NCI-H526 (cell line): ENCODE measurements at places on chromosomes 1 and 21.
A peak's percentile ranks its signal among the peaks of the same experiment; 100 is the strongest.

DNA sequence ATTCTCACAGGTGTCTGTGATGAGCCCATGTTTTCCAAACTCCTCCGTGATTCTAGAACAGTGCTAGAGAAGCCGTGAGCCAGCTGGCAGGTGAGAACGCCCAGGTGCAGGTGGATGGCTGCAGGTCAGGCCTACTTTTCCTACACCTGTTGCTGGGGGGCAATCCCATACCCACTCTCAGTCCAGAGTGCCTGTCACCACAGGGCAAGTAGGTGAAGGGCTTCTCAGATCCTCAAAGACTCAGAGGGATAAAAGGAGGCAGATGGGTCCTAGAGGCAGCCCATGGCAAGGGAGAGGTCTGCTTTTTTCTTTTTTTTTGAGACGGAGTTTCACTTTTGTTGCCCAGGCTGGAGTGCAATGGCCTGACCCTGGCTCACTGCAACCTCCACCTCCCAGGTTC is 50.7 kb upstream of the H6PD start:
- no peak for DNase-seq

DNA sequence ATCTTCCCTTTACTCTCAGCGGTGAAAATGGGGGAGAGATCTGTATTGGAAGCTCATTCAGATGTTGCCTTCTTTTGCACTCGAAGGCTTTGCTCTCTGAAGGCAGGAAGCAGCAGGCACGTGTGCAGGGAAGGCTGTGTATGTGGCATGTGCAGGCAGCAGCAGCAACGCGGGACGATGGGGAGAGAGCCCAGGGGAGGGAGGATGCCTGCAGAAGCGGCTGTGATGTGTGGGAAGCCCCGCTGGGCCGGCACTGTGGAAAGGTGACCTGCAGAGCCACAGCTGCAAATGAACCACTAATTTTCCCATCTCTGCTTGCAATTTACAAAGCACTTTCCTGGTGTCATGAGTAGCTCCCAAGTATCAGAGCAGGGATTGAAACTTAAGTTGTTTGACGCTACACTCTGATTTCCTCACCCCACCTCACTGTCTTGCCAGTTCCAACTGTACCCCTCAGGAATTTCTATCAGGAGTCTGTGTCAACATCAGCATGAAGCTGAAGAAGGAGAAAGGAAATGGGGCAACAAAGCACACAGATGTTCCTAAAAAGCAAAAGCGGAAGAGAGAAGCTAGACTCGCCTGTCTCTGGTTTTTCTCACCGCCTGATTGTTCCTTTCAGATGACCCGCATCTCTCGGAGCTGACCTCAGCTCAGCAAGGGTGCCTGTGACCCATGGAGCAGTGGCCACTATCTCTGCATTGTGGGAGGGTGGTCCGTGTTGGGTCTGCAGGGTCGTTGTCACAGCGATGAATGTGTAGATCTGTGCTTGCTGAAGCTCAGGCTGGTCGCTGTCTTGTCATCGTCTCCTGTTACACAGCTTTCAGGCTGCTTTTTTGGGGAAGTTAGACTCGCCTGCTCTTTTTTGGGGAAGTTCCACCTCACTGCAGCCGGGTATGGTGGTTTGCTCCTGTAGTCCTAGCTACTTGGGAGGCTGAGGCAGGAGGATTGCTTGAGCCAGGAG is 156.1 kb downstream of the KIF26B start:
- DNase-seq: no peak

- DNase-seq: no peak
These were observed 8.5 kb downstream of the CYP4B1 start for GRCh38 chr1:46807046-46807972.

DNA sequence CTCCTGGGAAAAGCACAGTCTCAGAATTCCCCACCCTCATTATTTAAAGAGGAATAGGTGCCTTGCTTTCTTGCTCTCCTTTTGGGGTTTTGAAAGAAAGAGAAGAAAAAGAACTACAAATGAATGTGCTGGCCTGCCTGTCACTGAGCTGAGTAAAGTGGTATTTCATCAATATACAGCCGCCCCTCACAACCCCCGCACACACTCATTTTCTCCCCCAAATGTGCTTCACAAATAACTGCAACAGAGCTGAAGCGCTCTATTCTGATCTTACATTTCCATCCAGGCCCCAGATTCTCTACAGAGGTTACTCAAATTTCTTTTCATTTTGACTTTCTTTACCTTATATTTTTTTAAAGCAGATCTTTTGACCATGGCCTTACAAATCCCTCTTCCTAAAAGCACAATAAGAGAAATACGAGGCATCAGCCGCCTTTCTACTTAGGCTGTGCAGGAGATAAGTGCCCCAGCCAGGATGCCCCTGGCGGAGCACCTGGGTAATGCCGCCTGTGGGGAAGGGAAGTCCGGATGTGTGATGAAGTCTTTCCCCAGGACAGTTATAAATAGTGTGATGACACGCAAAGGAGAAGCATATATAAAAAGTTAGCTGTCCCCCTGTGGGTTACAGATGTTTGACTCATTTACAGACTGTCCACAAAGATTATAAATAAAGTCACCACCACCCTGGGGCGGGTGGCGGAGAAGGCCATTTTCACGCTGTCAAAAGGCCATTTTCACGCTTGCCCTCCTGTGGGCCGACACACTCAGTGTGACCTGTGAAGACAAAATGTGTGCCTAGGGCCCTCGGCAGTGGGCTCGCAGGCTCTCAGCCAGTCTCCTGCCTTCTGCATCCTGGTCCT is 6.5 kb downstream of the KCNN3 start:
- peak; percentile 95 for DNase-seq

DNA sequence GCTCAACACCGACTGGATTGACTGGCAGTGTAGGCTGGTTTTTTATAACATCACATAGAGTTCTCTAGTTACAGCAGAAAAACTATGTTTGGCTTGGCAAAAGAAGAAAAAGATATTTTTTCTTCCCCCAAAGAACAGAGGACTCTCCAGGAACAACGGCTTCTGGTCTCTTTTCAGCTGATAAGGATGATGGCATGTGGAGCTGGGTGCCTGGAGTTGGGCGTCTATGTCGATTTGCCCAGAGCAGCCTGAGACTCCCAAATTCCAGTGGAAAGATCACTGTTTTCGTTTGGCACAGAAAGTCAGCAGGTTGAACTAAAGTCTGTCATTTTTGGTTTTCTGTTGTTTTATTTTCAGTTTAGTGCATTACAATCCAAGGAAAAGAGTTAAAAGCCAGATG is 91.1 kb downstream of the SMYD2 start:
- no peak for DNase-seq

GRCh38 chr21:35367553-35367952 is 318.5 kb upstream of the RUNX1 start:
- DNase-seq: peak; percentile 28

GRCh38 chr1:205012391-205013140 is 30.4 kb upstream of the CNTN2 start:
- no peak for DNase-seq

GRCh38 chr1:228687587-228687986 is 47.7 kb upstream of the RHOU start:
- no peak for DNase-seq

DNA sequence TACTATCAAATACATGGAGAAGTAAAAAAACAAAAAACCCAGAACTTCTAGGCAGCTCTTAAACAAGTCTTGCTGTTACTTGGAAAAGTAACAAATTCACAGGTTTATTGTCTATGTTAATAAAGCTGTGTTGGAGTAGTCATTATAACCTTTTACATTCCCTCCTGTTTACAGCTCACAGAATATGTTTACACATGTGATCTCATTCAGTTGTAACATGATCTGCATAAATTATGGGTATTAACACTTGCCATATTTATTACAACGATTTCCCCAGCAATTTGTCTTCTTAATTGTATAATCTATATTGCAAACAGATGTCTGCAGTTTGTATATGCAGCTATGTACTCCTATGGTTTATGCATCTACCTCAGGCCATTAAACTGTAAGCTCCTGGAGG is 28.6 kb downstream of the ERG start:
- no peak for DNase-seq

DNA sequence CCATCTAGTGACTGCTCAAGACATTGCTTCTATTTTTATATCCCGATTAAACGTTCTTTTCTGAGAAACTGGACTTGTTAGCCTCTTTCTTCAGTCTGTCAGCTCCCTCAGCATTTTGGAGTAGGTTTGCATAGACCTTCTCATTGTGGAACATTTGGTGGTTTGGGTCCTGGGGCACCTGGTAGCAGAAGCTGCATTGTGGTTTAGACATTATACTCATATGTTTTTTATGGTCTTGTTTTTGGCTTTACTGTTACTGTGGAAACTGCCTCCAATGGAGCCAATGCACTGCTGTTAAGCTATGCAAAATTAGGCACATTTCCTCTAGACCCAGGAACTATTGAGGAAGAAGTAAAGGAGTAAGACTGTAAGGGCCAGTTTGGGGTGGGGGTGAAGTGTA is 36.7 kb upstream of the LRRC8B start:
- DNase-seq: no peak

DNA sequence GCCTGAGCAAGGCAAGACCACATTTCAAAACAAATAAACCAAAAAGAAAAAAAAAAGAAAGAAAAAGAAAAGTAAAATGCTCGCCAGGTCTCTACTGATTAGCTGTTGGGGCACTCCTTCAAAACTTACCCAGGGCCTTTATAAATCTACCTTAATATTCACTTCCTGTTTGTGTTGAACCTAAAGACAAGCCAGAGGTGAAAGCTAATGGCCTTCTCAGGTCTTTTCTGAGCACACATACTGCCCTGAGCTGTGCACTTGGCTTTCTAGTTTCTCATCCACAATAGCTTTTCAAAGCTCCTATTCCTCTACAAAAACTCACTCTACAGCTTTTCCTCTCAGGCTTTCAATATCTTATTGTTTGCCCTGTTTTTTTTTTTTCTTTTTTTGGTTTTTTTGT is 50.5 kb downstream of the RNF115 start:
- no peak for DNase-seq

DNA sequence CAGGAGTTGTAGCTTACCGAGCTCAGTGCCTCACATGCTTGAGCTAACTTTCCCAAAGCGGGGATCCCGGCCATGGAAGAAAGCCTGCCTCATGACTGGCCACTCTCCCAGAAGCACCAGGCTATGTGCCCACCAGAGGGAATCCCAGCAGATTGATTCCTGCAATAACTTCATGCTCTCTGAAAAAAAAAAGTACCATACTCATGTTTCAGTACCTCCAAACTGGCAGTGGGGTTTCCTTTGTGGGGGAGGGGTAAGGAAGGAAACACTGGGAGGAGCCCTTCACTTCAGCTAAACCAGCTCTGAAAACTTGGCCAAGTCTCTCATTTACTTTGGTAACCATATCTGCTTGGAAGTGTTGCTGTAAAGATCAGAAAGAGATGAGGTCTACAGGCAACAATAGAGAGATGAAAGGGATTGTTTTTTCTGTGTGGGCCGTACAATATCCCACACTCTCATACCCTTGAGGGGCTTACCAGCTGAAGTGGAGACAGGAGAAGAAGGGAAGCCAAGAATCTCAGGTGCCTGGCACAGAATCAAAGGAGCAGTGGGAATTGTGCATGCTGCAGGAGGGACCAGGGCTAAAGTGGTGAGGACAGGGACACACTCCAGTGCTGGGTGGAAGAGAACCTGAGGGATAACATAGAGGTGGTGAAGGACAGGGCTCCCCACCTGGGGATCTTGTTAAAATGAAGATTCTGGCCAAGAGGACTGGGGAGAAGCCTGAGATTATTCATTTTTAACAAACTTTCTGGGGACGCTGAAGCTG is 42.4 kb upstream of the TACSTD2 start:
- DNase-seq: no peak

GRCh38 chr1:17949511-17949910 is 158.1 kb upstream of the IGSF21 start:
- no peak for DNase-seq

DNA sequence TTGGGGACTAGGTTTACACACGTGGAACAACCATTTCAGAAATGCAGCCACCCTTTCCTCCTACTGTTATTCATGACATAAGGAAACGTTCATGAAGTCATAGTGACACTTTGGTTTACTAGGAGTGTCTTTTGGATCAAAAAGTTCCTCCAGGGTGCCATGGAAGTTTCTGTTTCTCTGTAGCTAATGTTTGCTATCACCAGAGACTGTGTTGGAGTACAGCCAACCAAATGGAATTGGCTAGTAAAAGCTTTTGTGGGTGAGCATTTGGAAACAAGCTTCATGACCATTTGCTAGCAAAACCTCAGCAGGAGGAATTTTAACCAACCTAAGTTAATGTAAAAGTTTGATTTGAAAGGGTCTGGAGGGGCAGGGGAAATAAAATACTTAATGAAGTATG is 43.9 kb upstream of the ADGRL2 start:
- DNase-seq: no peak

DNA sequence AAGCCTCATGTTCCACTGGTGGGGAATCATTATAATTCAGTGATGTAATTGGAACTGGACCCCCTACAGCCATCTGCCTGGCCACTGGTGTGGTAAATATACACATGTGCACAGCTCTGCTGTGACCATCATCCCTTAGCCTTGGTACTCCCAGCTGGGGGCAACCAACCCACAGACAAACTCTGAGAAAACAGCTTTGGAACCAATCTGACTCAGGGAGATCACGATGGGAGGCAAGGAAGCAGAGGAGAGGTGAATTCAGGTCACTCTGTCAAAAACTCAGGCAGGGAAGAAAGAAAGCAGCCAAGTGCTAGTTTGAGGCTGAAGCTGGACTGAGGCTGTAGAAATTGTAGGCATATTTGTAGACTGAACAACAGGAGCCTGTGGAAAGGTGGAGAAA is 197.8 kb upstream of the GALNT2 start:
- DNase-seq: no peak

GRCh38 chr1:30068787-30069472 is 654.5 kb downstream of the MATN1 start:
- DNase-seq: no peak

DNA sequence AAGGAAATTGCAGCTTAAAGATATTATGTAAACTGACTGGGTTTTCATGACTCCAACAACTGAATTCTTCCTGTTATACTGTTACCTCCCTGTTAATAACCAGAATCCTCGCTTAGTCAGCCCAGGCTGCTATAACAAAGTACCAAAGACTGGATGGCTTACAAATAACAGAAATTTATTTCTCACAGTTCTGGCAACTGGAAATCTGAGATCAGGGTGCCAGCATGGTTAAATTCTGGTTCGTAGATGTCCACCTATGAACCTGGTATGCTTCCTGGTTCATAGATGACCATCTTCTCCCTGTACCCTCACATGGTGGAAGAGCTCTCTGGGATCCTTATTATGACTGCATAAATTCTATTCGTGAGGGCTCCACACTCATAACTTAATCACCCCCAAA is 8.1 kb upstream of the TCHHL1 start:
- no peak for DNase-seq

DNA sequence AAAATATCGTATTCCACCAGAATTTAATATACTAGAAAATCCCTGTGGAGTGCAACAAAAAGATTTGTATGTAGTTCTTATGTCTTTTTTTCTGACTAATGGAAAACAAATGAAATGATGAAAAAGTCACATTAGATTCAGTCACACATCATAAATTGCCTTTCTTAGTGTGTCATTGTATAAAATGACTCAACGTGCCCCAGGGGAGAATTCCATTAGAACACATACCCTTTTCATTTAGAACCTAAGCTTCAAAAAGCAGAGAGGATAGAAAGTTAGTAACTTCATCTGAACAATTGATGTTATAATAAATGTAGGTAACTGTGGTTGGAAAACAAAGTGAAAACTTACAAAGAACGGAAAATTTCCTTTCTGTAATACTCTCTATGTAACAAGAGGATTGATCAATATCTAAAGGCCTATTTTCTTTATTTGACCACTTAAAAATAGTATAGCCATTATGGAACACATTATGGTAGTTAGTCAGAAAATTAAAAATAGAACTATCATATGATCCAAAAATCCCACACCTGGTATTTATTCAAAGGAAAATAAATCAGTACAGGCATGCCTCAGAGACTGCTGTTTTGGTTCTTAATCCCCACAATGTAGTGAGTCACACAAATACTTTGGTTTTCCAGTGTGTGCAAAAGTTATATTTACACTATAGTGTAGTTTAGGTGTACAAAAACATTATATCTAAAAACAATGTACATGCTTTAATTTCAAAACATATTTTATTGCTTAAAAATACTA is 1016.1 kb downstream of the KCNT2 start:
- no peak for DNase-seq
